ENCODE measurements at places on chromosomes 7 and 10.
A peak's percentile ranks its signal among the peaks of the same experiment; 100 is the strongest.

- no peak for DNase-seq
Measured at GRCh38 chr10:10657139-10657760, 360.4 kb upstream of the CELF2 start.

DNA sequence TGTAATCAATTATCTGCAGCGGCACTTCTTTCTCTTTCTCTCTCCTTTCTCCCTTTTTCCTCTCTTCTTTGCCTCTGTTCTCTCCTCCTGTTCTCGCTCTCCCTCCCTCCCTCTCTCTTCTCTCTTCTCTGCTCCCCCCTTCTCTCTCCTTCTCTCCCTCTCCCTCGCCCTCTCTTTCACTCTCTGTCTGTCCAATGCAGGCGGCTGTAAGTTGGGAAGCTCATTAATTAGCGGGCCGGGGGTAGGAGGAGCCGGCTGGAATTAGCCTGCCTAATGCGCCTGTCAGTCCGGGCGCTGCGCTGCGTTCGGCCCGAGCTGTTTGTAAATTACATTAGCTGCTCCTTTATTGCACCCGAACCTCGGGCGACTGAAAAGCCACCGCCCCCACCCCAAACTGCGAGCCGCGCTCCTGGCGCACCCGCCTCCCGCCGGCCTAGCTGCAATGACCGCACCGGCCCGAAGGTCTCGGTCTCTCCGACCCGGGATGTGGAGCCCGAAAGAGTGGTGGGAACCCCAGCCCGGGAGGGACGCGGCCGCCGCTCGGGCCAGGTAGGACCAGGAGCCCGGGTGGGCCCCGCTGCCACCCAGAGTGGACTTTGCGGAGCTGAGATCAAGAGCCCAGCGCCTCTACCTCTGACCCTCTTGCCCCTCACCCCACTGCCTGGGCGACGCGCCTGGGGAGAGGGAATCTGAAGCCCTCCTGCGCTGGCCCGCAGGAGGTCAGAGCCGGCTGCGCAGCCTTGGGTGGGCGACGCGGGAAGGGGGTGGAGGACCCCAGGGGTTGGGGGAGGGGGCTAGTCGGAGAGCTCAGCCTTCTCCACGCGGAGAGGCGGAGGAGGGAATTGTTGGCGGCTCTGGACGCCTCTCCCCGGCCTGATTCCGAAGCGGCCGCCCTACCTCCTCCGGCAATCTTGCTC is at the start of gene LBX1:
LBX1 (minus strand) TSS at position 198 of the 917 bp plus-strand sequence. CDS start 648 bp downstream, outside the sequence.
- no peak for DNase-seq

- DNase-seq = no peak
Measured at GRCh38 chr10:70223728-70224127, 9.5 kb downstream of the PPA1 start.

DNA sequence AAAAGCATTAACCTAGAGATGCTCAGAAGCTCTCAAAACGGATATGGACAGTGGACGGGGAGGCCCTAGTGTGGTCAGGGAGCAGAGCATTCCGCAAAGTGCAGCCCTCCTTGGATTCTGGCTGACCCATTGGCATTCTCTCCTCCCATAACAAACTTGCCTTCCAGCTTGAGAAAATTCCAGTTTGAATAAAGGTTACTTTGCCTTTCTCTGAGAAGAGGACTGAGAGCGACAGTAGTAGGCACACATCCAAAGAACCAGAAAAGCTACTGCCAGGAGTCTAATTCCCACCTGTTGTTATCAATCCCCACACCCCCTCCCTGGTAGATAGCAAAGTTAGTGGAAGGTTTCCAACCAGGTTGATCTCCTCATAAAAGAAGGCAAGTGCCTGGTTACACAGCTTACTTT is 84.7 kb upstream of the TRIL start:
- no peak for DNase-seq

- no peak for DNase-seq
Measured at GRCh38 chr10:15290150-15290549, 80.9 kb downstream of the FAM171A1 start.

GRCh38 chr7:48781752-48782151 is 142.6 kb upstream of the CDC14C start:
- DNase-seq = no peak

DNA sequence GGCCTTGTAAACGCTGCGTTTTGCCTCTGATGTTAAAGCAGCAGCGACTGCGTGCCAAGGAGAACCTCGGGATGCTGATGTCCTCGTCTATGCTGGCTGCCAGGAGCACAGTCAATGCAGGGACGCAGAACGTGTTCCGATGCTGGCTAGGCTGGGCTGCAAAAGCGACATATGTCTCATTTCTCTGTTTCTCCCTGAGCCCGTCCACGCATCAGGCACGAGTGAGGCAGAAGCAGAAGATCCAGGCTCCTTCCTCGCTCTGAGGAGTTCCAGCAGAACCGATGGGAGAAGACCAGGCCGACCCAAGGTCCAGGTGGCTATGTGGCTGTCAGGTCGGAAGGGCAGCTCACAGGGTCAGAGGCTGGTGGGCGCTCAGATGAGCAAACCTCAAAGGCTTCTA is 3.7 kb upstream of the FOXL3 start:
- DNase-seq = no peak

DNA sequence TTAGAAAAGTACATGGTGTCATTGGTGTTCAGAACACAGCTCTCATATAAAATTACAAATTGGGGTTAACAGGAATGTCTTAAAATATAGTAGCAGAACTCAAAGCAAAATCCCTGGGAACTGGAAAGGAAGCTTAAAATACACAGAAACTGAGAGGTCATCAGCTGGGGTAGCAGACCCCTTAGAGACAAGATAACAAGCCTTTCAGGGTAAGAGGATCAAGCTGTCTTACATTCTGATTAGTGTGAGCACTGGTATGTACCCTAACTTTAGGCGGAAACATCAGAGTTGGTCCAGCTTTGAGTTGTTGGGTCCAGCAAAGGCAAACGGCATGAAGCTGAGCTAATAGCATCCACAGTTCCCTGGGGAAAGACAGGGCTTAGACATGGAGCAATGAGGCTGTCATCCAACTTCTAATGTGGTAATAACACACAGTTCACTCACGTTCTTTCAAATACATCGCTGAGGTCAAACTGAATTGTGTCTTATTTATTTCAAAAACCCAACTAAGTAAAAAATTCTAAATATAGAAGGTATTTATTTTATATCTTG is 32.6 kb downstream of the ARHGAP21 start:
- no peak for DNase-seq

DNA sequence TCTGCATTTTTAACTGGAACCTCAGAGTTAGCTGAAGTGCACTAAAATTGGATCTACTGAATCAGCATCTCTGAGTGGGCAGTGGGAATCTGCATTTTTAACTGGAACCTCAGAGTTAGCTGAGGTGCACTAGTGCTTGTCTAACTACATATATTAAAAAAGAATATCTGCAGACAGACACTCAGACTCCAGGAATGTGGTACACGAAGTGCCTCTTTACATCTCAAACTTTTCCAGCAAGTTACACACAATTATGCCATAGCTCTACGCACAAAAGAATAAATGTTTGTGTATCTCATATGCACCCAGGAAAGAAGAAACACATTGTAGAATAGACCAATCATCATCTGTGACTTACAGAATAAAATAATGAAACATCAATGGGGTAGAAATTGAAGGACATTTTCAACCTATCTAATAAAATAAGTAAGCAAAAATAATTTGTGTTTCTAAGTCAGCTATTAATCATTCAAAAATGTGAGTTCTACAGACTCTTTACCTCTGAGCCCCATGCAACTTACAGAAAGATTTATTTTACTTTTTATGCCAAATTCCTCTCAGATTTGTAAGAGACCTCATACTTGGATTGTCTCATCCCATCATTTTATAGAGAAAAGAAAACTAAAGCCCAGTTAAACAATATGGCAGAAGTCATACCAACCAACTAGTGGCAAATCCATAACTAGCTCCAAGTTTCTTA is 28.3 kb downstream of the PPP1R3A start:
- no peak for DNase-seq

GRCh38 chr10:130352291-130352645 is 216.1 kb downstream of the GLRX3 start:
- no peak for DNase-seq

GRCh38 chr7:132390705-132391104 is 185.6 kb downstream of the PLXNA4 start:
- no peak for DNase-seq

GRCh38 chr10:68235111-68235510 is 3.2 kb upstream of the ATOH7 start:
- DNase-seq = no peak

DNA sequence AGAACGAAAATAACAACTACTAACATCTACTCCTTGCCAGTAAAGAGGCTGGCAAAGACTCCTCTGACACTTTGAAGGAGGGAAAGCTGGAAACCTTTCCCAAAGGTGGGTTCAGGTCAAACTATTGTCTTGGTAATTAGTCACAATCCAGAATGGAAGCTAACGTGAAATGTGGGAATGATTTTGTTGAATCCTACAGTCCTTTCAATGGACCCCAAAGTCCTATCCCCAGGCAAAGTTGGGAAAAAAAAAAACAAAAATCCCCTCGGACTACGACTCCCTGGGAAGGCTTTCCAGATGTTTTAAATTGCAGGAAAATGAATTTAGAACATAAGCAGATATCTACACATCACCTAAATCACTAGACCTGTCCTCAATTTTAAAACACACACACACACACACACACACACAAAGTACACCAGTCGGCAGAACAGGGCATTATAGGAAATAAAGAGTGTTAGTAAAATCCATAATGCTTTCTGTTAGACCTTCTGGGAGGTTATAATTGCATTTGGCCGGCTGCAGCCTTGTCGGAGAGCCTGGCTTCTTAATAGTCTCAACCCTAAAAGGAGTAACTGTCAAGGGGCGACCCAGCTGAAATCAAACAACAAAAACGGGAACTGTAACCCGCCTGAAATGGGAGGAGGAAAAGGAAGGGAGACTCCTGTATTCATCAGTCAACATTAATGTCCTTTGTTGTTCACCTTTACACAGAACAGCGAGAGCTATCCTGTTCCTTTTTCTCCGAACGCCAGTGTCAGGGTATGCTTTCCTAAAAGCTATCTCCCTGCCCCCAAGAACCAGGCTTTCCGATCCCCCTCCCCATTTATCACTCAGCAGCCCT is 1.5 kb downstream of the DOCK4 start:
- peak; percentile 22 for DNase-seq

- no peak for DNase-seq
Measured at GRCh38 chr7:135362871-135363270, 129.2 kb downstream of the STRA8 start.

DNA sequence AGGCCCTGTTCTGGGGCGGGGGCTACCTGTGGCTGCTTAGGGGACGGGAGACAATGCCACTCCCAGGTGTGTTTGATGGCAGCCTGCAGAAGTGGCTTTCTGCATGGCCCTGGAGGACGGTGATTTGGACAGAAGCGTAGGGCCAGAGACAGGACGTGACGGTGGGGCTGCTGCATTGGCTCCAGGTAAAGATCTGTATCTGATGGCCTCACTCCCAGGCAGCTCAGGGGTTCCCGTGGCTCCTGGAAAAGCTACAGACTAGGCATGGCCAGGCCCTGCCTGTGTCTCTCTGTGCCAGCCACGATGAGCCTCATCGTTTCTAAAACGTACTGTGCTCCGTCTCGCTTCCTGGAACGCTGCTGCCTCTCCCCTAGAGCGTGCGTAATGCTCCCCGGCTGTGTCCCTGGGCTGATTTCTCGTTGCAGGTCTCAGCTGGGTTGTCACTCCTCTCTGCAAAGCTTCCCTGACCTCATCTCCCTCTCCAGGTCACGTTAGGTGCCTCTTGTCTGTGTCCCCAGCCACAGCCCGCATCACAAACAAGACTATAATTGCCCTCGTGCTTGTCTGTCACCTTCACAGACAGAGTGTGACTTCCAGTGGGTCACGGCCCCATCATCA is 12.6 kb downstream of the GTF2IRD1 start:
- DNase-seq = no peak
